ENCODE measurements at places on chromosomes 5 and 9. TPM values are rescaled to one million over a fixed set of nuclear protein-coding genes. Genes with fewer than 3 reads are reported as not detected.

- DNase-seq = no peak
Measured at GRCh38 chr9:16485160-16485559, 385.3 kb downstream of the BNC2 start.

ARHGEF39 gene
- 8.9 TPM for total RNA-seq

DNA sequence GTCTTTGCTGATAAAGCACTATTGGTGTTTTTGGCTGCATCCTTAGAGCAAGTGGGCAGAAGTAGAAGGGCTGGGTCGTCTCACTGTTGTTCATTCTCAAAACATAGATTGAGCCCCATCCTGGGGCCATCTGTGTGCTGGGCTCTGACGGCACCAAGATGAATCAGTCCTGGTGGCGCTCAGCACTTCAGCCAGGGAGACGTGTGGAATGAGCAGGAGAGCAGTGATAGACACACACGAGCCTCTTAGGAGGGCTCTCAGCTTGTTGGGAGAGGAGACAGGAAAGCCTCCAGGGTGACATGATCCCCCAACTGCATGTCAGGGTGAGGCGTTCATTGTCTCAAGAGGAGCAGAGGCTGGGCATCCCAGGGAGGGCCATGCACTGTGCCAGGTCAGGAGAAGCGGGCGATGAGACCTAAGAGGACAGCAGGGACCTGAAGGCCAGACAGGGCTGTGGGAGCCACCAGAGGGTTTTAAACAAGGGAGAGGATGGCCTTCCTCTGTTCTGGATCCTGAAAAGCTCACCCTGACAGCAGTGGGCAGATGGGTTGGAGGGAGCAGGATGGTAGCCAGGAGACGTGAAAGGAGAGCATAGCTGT, 115.8 kb downstream of the DAB2IP start:
- no peak for DNase-seq

- no peak for DNase-seq
Measured at GRCh38 chr5:179376701-179377420, 31.6 kb upstream of the ADAMTS2 start.

- no peak for DNase-seq
Measured at GRCh38 chr9:131918481-131918880, 161.2 kb downstream of the MED27 start.

DNA sequence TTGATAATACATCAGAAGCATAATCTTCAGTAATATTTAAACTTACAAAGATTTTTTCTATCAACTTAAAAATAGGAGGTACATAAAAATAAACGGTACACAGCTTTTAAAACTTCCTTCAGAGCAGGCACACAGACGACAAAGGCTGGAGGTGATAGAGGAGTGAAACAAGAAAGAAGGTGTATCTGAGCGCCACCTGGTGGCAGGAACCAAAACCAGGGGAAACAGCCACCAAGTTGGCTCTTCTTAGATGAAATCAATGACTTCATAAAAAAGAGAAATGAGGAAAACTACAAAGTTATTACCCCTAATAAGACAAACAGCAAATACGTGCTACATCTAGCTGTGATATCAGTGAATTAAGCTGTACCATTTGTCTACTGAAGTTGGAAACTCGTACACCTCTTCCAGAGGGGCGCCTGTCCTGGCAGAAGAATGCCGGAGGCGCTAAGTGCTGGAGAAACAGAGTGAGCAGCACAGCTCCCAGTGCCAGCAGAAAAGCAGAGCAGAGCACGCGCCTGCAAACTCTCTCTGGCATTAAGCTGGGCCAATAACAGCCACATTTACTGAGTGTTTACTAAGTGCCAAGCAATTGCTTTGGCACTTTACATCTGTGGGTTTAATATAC, 85.9 kb downstream of the SETX start:
- peak; percentile 61 for DNase-seq

DNA sequence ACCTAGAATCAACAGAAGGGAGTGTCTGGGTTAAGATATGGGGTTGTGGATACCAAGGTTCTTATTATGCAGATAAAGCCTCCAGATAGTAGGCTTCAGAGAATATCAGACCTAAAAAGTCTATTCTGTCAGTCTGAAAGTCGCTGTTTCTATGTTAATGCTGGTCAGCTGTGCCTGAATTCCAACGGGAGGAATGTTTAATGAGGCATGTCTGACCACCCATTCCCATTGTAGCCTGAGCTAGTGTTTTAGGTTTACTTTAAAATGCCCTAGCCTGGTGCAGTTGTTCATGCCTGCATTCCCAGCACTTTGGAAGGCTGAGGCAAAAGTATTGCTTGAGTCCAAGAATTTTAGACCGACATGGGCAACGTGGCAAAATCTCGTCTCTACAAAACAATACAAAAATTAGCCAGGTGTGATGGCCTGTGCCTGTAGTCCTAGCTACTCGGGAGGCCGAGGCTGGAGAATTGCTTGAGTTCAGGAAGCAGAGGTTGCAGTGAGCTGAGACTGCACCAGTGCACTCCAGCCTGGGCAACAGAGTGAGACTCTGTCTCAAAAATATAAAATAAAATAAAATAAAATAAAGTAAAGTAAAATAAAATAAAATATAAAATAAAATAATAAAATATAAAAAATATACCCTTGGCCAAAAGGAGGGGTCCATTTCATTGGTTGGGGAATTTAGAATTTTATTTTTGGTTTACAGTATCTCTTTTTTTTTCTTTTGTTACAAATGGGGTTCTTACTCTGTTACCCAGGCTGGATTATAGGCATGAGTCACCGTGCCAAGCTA, 7.8 kb upstream of the SOX30 start:
- DNase-seq = no peak

NIPBL gene
- total RNA-seq = 9.3 TPM

GRCh38 chr5:159658266-159658925, 257.9 kb upstream of the ADRA1B start:
- DNase-seq = no peak

COL15A1 gene
- total RNA-seq = 0.13 TPM

CARTPT gene
- total RNA-seq = not detected

LCP2 gene
- total RNA-seq = 0.50 TPM

GRCh38 chr9:89519366-89519805, 21.5 kb upstream of the SEMA4D start:
- peak; percentile 98 for DNase-seq

DNA sequence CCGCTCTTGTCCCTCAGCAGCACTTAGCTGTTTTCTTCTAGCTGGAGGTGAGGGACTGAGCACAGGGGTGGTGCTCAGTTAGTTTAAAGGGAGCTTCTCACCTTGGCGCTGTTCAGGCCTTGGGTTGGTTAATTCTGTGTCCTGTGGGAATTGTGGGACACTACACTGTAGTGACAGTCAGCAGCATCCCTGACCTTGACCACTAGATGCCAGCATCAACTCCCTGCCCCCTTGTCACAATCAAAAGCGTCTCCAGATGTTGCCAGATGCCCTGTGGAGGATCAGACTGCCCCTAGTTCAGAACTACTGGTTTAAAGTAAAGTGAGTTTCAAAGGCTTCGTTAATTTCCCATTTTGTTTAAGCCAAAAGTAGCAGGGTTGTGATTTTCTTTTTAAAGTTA, 65.5 kb upstream of the DMRT3 start:
- no peak for DNase-seq

FYB1 gene
- not detected for total RNA-seq

TMEM252 gene
- total RNA-seq = not detected

DNA sequence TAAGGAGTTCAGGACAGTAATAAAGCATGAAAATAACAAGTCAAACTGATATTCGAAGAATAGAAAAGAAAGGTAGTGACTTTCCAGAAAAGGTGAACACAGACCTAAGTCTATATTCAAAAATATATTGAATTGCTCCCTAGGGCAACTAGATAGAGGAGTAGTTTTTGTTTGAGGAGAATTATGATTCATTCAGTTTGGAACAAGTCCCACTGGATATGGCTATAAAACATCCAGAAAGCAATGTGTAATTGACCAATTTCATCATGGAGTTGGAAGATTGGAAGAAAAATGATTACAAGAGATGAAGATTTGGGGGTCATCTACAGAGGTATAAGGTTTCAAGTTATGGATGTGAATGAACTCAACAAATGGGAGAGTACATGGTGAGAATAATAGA, 117.5 kb upstream of the ZNF462 start:
- DNase-seq = no peak

GZMA gene
- total RNA-seq = 0.16 TPM

GRCh38 chr9:121983736-121984135, 109.4 kb downstream of the TTLL11 start:
- DNase-seq = no peak

TUSC1 gene
- total RNA-seq = 9.5 TPM

DNA sequence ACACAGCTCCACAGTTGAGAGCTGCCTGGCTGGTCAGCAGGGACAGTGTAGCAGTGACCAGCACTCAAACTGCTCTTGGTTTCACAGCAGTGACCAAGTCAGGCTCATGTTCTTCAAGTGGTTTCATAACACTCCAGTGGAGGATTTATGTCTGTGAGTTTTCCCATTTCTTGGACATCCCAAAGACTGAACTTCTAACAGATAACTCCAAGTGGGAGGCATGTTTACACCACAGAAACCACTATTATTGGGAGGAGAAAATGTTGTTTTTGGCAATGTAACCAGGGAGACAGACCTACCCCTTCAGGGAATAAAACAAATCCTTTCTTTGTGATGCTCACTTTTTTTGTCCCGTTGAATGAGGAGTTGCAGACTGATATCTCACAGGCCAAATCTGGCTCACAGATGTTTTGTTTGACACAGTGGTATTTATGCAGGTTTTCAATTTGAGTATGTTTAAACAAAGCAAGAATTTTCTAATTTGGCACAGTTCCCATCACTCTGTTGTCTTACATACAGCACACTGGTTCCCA, 141.5 kb downstream of the RMI1 start:
- DNase-seq = peak; percentile 26

- no peak for DNase-seq
Measured at GRCh38 chr5:172642486-172642885, 1.4 kb downstream of the NEURL1B start.

DNA sequence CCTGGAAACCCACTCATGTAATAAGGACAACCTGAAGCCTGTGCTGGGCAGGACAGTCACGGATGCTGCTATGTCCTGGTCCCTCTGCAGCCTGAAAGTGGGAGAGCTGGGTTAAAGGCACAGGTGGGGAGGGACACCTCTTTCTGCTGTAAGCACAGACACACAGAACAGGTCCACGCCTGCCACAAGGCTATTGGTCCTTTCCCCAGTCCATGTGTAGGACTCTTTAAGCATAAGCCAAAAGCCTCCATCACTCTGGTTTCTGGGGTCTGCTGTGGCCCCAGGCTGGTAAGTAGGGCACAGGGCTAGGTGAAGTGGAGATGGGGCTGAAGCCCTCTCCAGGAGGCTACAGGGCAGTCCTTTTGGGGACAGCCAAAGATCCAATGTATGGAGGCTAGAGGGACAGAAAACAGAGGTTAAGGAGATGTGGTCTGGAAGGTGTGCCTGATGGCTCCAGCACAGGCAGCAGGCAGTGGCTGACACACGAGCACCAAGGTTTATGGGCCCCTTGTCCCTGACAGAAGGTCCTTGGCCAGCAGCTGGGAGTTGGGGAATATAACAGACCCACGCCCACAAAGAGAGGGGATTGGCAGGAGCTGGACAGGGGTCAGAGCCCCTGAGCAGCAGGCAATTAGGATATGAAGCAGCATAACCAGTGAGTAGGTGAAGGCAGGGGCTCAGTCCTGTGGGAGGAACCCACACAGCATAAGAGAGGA, 203.6 kb upstream of the MVB12B start:
- DNase-seq = no peak

ADGRD2 gene
- not detected for total RNA-seq

GRCh38 chr9:128421482-128421996, 882 bp downstream of the CERCAM start:
- no peak for DNase-seq

DNA sequence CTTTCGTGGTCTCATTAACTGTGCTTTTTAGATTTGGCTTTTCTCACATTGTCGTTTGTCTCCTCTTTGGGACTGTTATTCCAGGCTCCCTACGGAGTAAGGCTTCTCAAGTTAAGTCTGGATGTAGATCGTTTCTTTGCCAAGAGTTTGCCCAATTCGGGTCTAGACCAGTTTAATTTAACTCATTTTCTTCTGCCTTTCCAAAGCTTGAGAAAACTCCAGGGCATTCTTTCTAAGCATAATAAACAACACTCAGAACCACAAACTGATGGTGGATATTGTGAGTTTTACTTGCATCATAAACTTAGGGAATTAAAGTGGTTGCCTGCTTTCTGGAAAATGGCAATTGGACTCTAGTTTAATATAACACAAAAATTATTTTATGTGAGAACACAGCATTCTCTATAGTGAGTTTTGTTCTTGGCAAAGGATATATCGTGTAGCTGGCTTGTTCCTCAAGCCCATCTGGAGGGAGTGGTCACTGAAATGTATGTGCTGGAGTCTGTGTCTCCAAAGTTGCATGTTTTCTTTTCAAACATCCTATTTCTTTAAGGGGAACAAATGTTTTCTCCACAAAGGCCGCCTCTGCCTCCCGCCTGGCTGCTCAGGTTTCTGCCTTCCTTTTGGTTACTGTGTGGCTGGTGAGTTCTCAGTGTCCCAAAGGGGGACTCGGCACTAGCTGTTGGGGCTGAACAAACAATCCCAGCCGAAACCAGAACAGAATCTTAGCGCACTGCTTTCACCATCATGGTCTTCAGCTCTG, 211.3 kb upstream of the FBN2 start:
- no peak for DNase-seq

GRCh38 chr9:91572044-91572443, 148.4 kb upstream of the NFIL3 start:
- DNase-seq = no peak

TTC16 gene
- not detected for total RNA-seq

LHFPL2 gene
- 18.8 TPM for total RNA-seq

HEMGN gene
- not detected for total RNA-seq

FOXD4 gene
- 1.2 TPM for total RNA-seq

TMEM215 gene
- not detected for total RNA-seq

PAPPA gene
- total RNA-seq = 5.4 TPM

GCNT1 gene
- 1.7 TPM for total RNA-seq

DNA sequence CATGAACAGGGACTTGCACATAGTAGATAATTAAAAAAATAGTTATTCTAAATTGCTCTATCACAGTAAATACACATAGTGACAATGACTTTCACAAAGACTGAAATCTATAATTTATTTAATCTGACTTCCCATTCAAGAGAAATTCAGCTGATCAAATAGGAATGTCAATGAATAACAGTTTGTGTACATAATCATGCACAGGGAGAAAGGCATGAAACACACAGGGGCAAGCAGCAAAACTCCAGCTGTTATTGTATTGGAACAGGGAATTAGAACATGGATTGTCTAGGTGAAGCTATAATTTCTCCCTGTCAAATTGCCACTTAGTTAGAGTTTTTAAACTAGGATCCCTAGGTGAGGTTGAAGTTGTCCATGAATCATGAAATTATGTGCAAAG, 99.9 kb downstream of the HCN1 start:
- no peak for DNase-seq

- no peak for DNase-seq
Measured at GRCh38 chr5:157741131-157741530, 2.4 kb upstream of the LSM11 start.

All from HT1080 (cell line).